ENCODE measurements at places on chromosomes 2 and 18. TPM values are rescaled to one million over a fixed set of nuclear protein-coding genes. Genes with fewer than 3 reads are reported as not detected.
A peak's percentile ranks its signal among the peaks of the same experiment; 100 is the strongest.

DNA sequence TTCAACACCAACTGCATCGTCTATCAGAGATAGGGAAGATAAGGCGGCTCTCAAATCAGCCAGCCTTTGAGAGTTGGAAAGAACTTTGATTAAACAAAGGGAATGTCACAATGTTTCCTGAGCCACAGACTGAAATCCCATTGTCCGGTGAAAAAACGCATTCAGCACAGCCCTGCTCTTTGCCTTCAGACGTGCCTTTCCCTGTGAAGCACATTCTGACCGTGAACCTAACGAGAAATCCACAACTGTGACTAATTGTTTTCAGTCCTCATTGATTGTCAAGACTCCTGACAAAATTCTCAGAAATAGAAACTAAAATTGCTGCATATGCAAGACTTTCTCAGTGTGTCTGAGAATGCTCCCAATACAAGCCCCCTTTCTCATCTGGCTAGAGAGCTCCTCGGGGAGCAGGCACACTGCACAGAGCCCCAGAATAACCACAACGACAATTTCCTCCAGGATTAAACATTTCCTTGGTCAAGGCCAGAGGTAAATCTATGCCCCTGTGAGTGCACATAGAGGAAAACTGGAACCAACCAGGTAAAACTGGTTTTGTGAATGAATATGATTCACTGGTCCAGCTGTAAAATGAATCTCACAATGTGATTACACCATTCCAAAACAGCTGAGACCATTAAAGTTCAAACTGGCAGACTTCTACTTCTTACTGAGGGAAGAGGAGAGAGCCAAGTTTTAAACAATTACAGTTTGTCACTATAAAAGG is 561.9 kb upstream of the ID2 start:
- no peak for DNase-seq

- DNase-seq, result peak; percentile 54
These were observed 7.2 kb downstream of the PDCD1 start for GRCh38 chr2:241851325-241852115.

The SERPINB12 gene
- polyA plus RNA-seq, result not detected

DNA sequence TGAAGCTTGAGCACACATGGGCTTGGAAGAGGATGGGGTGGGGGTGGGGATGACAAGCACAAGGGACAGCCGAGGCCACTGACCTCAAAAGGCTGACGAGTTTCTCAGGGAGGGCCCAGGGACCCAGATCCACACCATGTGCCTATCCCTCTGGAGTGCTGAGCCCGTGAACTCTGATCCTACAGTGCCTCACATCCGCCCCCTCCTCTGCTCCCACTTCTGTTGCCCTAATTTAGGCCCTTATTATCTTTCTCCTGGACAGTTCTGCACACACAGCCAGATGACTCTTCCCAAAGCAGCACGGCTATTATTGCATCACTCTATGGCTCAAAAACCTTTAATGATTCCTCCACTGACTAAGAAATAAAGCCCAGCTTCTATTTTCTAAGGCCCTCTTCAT is 24.8 kb downstream of the CYRIA start:
- DNase-seq, result no peak

GRCh38 chr2:10039658-10040410 is 3.5 kb upstream of the KLF11 start:
- no peak for DNase-seq

- DNase-seq, result no peak
These were observed 885 bp upstream of the DSEL start for GRCh38 chr18:67517444-67517765.
